ENCODE measurements at places on chromosomes 1 and 21.

DNA sequence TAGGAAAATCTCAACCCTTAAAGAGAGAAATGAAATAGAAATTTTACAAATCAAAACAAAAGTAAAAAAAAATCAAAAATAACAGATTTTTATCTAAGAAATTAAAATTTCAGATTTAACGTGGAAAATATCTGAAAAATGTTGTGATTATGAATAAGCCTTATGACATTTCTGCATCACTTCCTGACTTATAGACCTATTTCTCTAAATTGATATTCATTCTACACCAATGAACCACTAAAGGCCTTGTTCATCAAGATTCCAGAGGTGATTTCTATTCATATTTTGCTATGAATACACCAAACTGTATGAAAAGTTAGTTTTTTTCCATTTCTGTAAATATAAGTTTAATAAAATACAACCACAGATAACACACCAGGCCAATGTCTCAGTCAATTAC, 261.5 kb downstream of the SMYD3 start:
- no peak for DNase-seq

GRCh38 chr1:229381234-229381633, 38.4 kb upstream of the CCSAP start:
- peak; percentile 74 for DNase-seq

- DNase-seq, result no peak
Observed at GRCh38 chr1:62599044-62599443, 1.7 kb downstream of the ANGPTL3 start.

DNA sequence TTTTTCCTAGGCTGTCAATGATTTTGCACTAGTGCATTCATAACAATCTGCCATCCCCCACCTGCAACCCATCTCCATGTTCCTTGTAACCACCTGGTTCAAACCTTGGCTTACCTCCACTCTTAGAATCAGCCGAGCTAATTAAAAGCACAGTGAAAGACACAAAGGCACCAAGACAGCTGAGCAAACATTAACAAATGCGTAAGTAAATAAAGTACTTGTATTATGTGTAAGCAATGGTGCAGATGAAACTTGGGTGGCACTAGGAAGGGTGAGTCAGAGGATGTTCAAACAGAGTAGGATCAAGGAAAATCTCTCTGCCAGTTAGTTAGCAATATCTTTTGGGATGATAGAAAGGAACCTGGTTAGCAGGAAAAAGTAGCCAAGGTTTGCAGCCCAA, 5.1 kb upstream of the FOXJ3 start:
- peak; percentile 27 for DNase-seq

- DNase-seq, result peak; percentile 86
Observed at GRCh38 chr1:118302145-118302544, 117.1 kb upstream of the SPAG17 start.

DNA sequence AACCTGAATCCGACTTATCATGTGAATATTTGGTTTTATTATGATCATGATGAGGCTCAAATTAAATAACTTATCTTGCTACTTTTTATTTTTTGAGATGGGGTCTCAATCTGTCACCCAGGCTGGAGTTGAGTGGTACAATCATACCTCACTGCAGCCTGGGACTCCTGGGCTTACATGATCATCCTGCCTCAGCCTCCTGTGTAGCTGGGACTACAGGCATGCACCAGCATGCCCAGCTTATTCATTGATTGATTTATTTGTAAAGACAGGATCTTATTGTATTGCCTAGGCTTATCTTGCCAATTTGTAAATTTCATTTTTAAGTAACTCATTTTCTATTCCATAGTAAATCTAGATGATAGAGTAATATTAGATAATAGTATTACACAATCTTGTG, 84.3 kb downstream of the COL11A1 start:
- no peak for DNase-seq

DNA sequence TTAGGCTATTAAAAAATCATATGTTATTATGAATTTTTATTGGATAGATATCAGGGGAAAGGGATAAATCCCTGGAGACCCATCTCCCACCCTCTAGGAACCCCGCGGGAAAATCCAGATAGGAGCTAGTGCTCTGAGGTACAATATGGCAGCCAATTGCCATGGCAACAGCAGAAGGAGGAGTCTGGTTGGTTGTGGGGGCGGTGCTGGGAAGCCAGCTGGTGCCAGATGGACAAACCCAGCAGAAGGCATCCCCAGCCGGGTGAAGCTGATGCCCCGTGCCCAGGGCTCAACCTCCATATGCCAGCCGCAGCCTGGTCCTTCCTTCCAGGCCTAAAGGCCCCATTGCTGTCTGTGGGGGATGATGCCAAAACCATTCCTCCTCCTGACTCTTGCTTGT, 38.3 kb downstream of the RHBG start:
- peak; percentile 14 for DNase-seq

- DNase-seq, result peak; percentile 71
Observed at GRCh38 chr1:209411491-209411929, 172.0 kb upstream of the CAMK1G start.

All from myocyte (in vitro differentiated cells).